ENCODE measurements at places on chromosomes 3 and 15.

DNA sequence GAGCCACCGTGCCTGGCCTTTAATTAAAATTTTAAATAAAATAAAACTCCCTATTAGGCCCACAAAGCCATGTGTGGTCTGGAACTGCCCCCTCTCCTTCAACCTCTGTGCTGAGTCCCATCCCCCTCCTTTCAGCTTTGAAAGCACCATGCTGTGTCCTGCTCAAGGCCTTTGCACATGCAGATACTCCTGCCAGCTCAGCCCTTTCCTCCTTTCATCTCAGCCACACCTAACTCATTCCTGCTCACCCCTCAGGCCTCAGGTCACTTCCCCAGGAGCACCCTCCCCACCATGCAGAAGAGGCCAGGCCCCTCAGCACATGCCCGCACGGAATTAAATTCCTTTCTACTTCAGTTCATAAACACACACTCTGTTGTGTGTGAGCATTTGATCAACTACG is 28.1 kb downstream of the ATRIP start:
- DNase-seq = no peak

GRCh38 chr3:197434830-197435229 is 120.9 kb downstream of the BDH1 start:
- DNase-seq = no peak

DNA sequence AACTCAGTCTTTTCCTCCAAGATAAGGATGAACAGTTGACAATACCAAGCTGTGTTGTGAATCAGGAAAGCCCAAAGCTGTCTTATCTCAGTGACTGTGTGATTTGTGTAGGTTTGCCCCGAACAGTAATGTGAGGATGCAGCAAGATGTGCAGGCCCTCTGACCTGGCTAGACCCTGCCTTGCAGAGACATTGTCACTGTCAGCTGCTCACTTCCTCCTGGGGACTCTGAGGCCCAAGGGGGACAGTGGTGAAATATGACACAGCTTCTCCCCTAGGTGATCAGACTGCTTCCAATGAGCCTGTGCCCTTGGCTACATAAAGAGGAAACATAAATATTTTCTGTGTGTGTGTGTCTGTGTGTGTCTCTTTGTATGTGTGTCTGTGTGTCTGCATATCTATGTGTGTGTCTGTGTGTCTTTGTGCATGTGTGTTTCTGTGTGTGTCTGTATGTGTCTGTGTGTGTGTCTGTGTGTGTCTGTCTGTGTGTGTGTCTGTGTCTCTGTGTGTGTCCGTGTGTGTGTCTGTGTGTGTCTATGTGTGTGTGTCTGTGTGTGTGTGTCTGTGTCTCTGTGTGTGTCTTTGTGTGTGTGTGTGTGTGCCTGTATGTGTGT is 21.7 kb downstream of the LRRK1 start:
- no peak for DNase-seq

GRCh38 chr3:110391640-110392395 is 679.8 kb upstream of the NECTIN3 start:
- no peak for DNase-seq

DNA sequence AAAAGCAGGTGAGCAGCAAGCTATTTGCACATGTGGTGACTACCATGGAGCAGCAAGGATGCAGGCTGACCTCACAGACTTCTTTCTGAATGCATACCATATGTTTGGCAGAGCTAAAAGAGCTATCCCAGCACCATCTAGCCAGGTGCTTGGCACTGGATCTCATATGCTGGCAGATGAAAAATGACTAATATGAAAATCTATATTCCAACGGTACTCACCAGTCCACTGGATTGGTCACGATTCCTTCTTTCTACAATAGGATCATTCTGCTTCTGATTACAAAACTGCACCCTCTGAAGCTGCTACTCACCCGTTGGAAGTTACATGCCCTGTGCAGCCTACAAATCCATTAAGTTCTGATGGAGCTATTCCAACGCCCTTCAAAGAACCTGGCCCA is 714.3 kb upstream of the CFAP20DC start:
- DNase-seq = no peak
